Islet precursor cell (in vitro differentiated cells): ENCODE measurements at places on chromosomes 16 and 17.

DNA sequence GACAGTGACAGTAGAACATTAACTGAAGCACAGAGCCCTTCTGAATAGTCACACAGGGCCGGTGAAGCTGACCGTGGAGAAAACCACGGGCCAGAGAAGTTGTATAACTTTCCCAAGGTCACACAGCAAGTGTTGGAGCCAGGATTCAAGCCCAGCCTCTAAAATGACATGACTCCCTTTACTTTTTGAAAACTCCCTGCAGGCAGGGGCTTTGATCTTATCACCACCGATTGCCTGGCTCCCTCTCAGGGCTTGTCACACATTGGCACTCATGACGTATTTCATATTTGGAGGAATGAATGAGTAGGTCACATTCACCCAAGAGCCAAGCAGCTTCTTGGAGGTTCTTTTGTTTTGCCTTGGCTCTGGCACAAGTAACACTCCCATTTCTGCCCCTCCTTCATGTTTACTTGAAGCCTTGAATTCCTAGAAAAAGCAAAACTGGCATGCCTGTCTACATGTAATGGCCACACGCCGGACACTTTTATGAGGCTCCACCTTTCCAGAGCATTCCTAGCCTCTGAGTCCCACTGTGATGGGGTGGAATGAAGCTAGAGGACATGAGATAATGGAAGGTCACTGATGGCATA is 13.3 kb upstream of the RBBP6 start:
- DNase-seq: peak; percentile 95

- no peak for DNase-seq
Measured at GRCh38 chr17:82445542-82445941, 5.0 kb downstream of the CYBC1 start.

DNA sequence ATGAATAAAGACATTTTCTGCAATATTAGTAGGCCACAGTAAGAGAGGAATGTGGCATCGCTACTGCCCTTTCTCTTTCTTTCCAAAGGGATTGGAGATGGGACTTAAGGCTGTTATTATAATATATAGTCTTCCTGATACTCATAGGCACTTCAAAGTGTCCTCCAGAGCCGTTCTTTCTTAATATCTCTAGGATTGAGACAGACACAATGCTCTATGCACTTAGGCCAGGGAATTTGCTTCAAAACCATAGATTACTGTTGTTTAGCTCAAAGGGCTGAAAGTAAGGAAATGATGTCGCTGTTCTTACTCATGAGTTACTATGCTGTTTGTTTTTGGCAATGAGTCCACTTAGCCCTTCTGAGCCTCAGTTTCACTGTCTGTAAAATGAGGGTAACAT is 590.5 kb downstream of the CDH11 start:
- DNase-seq: no peak

GRCh38 chr16:35506018-35506897 is 2046.8 kb downstream of the TP53TG3F start:
- DNase-seq: no peak

DNA sequence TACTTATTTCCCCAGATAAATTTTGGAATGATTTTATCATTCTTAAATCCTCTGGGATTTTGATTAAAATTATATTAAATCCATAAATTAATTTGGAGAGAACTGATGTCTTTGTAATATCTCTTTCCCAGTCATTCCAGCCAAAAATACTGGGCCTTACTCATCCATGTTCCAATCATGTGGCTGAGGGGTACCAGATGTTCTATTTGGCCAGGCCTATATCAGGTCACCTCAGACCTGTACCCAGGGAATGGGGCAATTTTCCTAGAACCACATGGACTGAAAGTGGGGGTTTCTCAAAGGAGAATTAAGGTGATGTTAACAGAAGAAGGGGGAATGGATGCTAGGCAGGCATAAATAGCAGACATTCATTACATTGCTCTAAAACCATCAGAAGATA is 7.5 kb downstream of the SNTB2 start:
- no peak for DNase-seq

- no peak for DNase-seq
Measured at GRCh38 chr16:23900480-23901177, 64.8 kb downstream of the PRKCB start.

DNA sequence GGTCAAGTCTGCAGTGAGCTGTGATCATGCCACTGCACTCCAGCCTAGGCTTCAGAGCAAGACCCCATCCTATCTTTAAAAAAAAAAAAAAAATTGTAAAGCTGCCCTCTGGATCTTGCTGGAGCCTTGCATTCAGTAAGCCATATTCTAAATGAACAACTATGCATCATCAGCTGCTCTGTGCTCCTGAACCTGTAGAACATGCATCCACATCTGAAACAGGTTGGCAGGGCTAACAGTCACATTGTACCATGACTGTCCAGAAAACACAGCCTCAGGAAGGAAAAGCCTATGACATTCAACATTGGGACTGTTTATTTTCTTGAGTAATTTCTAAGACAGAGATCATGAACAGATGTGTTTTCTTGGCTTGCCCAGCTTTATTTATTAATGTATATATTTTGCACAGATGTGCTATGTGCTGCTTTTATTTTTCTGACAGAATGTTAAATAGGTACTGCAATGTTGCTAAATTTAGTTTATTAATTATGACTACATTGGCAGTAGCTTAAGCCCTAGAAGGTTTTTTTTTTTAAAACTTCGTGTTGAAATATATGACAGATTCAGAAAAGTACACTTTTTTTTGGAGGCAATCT is 19.8 kb downstream of the ACSF2 start:
- DNase-seq: no peak

GRCh38 chr16:83068686-83069085 is 441.9 kb downstream of the CDH13 start:
- DNase-seq: no peak

DNA sequence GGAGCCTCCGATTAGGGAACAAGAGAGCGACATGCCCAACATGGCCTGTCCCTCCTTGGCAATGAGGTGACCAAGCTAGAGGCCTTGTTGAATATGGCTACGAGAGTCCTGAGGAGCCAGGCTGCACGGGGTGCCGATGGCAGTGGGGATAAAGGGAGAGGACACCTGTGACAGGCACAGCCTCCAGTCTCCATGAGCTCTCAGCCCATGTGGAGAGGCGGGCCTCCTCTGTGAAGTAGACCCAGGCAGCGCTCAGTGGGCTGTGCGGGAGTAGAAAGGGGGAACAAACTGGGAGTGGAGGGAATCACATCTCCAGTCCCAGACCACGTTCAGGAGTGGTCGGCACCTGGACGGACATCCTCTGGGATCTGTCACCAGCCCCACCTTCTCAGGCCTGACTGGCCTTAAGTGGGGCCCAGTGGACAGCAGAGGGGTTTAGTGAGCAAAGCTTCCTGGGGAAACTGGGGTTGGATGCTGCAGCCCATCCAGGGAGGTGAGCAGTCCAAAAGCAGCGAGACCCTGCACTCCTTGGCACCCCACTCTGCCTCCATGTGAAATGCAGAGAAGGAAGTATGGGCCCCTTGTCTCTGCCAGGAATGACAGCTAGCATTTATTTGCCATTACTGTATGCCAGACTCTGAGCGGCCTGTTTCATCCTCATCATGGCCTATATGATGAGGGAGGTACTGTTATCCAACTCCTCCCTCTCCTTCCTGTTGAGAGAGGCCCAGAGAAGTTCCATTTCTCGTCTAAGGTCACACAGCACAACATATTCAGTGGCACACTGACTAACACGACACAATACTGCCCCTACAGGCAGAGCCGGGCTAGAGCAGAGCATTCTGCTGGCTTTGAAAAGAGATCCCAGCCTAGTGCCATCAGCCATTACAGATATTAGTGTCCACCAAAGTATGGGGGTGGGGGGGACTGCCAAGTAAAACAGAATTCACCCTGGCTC is 4.5 kb upstream of the TMEM92 start:
- DNase-seq: peak; percentile 90

DNA sequence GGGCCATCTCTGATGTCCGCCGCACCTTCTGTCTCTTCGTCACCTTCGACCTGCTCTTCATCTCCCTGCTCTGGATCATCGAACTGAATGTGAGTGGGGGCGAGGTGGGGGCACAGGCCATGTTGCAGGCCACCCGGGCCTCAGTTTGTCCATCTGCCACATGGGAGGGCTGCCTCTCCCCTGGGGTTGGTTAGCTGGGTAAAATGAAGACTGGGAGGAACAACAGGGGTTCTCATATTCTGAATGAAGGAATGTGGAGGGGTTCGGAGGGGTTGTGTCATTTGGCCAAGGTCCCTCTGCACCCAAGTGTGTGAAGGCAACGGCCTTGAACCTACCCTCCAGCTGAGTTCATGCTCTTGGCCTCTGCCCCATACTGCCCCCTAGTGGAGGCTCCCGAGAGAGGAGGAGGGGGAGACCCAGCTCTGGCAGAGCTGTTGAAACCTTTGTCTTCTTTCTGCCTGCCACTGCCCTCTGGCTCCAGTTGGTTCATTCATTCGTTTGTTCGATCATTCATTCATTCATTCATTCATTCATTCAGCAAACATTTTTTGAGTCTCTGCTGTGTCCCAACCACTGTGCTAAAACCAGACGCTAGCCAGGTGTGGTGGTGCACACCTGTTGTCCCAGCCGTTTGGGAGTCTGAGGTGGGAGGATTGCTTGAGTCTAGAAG is 11.4 kb upstream of the TCAP start:
- DNase-seq: peak; percentile 84

DNA sequence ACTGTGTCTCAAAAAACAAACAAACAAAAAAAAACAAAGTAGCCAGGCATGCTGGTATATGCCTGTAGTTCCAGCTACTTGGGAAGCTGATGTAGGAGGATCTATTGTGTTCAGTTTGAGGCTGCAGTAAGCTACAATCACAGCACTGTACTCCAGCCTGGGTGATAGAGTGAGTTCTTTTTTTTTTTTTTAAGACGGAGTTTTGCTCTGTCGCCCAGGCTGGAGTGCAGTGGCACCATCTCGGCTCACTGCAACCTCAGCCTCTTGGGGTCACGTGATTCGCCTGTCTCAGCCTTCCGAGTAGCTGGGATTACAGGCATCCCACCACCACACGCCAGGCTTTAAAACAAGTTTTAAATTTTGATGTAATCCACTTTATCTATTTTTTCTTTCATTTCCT is 80.2 kb upstream of the STAC2 start:
- no peak for DNase-seq
